ENCODE measurements at places on chromosomes 1 and 21. TPM values are rescaled to one million over a fixed set of nuclear protein-coding genes. Genes with fewer than 3 reads are reported as not detected.

DNA sequence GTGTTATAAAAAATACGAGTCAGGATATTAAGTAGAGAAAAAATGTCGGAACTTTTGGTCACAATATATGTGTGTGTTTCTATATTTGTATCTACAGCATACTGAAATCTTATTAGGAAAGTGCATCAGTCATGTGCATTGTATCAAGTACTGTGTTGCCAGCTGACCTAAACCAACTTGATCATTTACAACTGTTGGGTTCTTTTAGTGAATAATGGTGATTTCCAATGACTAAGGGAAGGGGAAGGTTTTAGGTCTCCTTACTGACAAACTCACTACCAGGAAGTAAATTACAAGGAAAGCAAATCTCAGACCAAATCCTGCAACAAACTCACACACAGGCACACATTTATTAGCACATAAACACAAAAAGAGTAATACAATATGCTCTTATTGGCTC lies 142.7 kb downstream of the TSEN15 start:
- DNase-seq: no peak

DNA sequence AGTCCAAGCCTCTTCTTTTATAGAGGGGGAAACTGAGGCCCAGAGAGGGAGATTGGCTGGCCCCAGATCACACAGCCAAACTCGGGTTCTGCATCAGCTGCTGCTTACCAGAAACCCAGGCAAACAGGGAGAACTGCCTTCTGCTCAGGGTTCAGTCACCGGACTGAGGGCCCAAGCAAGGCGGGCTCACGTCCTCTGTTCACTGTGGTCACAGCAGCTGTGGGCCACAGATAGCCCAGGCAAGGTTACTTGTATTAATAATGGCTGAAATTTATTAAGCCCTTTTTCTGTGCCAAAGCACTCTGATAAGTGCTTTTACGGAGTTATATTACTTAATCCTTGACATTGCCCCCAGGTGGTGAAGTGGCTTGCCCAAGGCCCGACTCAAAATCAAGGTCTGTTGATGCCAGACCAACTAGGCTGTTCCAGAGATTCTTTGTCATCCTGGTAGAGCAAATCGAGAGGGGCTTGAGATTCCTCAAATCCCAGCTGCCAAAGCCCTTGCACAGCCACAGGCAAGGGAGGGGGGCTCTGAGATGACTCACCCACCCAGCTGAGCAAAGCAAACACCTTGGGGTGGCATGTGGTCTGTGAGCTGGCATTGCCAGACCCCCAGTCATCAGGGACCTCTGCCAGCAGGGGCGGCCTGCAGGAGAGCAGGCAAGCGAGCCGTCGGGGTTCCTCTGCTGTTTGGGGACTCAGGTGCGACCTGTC lies 36.5 kb downstream of the EPHB2 start:
- peak; percentile 96 for DNase-seq

DNA sequence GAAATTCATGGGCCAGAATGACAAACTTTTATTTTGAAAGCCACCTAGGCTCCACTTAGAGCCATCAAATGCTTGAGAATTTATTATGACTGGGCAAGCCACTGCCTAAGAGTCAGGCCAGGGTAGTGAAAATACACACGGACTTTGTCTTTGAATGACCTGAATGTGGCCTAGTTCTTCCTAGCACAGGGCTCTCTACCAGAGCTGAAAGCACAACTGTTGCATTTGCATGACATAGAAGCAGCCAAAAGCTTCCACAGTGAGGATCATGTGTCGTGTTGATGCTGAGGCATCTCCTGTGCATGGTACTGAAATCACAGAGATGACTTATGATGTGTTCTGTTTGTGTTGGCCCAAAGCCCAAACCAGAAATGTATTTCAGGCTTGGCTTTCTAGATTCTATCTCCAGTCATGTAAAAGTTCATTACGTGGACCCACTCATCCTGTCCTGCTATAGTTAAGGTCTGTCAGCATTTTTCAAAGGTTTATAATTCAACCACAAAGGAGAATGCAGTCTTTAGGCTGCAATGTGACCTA lies 164.0 kb upstream of the UBE2U start:
- peak; percentile 99 for DNase-seq

DNA sequence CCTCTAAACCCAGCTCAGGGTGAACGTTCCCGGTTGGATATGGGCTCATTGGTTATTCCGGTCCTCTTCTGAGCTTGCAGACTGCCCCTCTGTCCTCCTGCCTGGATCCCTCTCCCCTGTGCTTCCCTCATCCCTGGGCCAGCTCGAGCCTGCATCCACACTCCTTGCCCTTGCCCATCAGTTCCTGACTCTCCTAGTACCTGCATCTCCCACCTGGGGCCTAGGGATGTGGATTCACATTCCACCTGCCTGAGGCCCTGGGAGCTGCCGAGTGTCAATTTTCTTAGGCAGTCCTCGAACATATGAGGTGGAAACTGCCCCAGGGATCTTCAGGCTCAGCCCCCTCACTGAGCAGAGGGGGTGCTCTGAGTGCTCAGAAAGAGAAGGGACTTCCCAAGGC lies 252.2 kb downstream of the GRIK3 start:
- DNase-seq: no peak

GRCh38 chr1:43704838-43705237 lies 2.5 kb upstream of the ST3GAL3 start:
- DNase-seq: peak; percentile 56

DNA sequence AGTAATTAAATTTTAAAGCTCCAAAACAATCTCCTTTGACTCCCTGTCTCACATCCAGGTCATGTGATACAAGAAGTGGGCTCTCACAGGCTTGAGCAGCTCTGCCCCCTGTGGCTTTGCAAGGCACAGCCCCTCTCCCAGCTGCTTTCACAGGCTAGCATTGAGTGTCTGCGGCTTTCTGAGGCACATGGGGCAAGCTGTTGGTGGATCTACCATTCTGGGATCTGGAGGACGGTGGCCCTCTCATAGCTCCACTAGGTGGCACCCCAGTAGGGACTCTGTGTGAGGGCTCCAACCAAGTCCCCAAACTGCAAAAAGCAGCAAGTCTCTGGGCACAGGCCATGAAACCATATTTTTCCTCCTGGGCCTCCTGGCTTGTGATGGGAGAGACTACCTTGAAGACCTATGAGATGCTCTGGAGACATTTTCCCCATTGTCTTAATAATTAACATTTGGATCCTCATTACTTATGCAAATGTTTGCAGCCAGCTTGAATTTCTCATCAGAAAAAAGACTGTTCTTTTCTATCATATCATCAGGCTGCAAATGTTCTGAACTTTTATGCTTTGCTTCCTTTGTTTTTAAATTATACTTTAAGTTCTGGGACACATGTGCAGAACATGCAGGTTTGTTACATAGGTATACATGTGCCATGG lies 554.1 kb upstream of the OLFM3 start:
- DNase-seq: peak; percentile 15

SPRR2B gene
- not detected for total RNA-seq

HMGCS2 gene
- not detected for total RNA-seq

CXADR gene
- total RNA-seq: 17.7 TPM

CAPN8 gene
- total RNA-seq: not detected

TLR5 gene
- 0.49 TPM for total RNA-seq

PPFIA4 gene
- 2.5 TPM for total RNA-seq

Data from M059J (cell line).